ENCODE measurements at places on chromosomes 2 and 18.

- DNase-seq: no peak
Measured at GRCh38 chr2:191190861-191191552, 40.2 kb upstream of the STAT4 start.

- no peak for DNase-seq
Measured at GRCh38 chr2:100910111-100910510, 90.2 kb downstream of the NPAS2 start.

- DNase-seq: no peak
Measured at GRCh38 chr18:52869349-52869923, 529.4 kb downstream of the DCC start.

- no peak for DNase-seq
Measured at GRCh38 chr18:26971409-26971808, 105.9 kb upstream of the AQP4 start.

DNA sequence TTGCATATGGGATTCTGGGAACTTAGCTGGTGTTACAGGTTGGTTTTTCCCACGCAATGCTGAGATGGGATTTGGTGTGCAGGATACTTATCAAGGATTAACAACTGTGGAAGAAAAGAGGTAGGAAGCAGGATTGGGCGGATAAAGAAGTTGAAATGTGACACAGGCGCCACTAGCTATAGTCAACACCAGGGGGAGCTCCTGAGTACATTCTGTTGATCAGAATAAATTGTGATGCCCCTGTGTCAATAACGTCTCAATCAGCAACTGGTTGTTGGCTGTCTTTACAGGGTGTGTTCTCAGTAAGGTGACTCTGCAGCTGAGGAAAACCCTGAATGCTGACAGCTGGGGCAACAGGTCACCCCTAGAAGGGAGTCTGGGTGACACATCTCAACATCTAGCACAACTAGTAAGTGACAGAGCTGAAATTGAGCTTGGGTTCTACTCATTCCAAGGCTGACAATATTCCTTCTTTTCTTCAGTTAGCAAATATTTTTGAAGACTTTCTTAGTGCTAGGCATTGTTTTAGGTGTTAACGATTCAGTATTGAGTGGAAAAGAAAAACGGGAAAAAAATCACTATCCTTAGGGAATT is 143.0 kb downstream of the ARL6IP6 start:
- no peak for DNase-seq

DNA sequence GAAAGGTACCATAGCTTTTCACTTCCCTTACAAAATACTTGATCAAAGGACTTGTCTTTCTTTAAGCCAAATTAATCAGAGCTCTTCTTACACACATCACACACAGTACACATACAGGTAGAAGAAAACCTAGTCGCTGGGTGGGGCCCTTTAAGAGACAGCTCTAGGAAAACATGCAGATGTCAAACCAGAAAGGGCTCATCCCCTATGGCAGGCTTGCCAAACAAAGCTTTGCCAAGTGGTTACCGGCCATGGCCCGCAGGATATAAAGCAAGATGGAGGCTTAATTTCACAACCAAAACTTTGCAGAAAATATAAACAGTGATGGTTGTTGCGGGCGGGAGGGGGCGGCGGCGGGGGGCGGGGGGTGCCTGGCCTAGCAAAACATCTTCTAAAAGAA is 2156.0 kb upstream of the PIK3C3 start:
- no peak for DNase-seq

DNA sequence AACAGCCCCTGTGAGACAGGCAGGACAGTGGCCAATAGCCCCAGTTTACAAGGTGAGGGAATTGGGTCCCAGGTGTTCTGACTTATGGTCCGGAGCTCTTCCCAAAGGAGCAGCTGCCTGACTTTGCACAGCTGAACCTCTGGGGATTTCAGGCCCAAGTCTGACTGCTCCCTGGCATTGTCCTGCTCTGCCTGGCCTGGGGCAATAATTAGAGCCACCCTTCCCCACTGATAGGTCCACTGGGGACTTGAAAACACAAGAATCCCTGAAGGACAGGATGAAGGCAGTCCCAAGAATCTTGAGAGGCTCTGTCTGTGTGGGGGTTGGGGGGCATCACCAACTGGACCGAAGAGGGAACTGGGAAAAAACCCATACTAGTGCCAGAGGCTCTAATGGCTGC is 3.7 kb upstream of the FEV start:
- no peak for DNase-seq

DNA sequence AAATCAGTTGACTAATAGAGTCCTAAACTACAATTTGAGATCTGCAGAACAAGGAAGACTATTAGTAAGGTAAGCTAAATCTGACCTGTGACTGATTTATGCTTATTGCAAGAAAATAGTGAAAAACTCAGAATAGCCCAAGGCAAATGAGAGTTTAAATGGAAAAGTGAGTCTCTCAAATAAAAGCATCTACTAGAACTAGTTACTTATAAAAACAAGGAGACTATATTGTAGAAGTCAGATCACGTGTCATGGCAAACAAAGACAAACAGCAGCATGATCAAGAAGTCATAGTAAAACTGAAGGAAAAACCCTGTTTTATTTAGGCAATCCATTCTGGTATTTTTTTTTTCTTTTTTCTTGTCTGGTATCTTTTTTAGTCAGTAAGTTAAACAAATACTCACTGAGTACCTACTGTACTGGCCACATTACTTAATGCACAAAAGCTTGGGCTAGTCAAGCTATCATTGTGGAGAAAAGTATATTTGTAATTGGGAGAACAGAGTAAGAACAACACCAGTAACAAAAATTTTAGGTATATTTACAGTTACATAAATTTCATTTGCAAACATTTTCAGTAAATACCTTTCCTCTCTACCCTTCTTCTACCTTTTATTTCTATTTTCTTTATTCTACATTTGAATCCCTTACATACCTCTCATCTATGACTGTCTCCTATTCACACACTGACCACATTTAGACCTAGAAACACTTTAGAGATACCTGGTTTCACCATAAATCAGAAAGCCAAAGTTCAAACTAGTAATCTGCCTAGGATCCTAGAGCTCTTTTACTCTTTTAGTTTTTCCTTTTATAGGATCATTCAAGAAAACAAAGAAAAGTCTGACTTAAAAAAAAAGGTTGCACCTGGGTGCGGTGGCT is 23.7 kb downstream of the CCDC88A start:
- DNase-seq: no peak

DNA sequence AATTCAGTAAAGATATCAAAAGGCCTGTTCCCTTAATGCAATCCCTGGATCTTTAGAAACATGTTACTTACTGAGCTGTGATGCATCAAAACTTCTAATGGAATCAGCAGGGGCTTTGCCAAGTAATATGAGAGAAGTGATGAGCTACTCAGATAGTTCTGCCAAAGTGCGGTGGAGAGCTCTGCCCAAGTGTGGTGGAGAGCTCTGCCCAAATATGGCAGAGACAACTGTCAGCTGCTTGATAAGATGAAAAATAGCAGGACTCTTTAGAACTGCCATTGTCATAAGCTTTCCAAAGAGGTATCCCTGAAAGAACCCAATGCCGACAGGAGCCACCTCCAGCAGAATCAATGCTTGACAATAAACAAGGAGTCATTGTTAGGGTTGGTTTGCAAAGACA is 167.9 kb upstream of the SLC39A10 start:
- no peak for DNase-seq

GRCh38 chr18:24446453-24446852 is 14.0 kb upstream of the HRH4 start:
- no peak for DNase-seq

- DNase-seq: no peak
Measured at GRCh38 chr2:207231967-207232366, 66.2 kb upstream of the KLF7 start.

GRCh38 chr2:200713704-200714064 is 98.0 kb upstream of the BZW1 start:
- no peak for DNase-seq

- DNase-seq: no peak
Measured at GRCh38 chr2:109260886-109261700, 132.1 kb downstream of the SH3RF3 start.

DNA sequence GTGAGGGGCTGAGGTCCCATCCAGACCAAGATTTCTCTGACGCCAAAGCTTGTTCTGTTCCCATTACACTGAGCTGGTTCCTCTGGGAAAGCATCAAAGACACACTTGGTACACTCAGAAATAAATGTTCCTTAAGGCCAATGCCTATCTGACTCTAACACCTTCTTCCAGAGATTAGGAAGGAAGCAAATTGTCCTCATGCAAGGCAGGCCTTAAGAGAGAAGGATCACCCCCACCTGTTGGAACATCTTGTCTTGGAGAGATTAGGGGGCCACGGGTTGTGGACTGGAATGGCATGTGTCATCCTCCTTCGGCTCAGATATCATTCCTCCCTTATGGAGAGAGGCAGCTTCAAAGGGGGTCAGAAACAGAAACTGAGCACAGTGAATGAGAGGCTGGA is 100.2 kb downstream of the ANKRD44 start:
- DNase-seq: no peak

DNA sequence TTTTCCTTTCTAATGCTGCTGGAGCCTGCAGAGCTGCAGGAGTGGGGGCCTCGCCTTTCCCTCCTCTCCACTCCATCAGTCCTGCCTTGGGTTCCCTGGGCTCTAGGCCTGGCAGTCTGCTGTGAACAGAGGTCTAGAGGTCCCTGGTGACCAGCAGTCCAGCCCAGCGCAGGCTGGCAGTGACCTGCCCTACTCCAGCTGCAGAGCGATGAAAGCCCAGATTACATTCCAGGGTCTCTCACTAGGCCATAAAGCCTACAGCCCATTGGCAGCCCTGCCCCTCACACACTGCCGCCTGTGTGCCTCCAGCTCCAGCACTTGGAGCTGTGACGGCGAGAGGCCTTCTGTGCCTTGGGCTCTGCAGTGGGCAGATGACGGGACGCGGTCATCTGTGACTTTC is 14.8 kb upstream of the MAL start:
- DNase-seq: no peak

GRCh38 chr18:77069931-77070330 is 62.7 kb downstream of the MBP start:
- peak; percentile 52 for DNase-seq

- no peak for DNase-seq
Measured at GRCh38 chr18:5974696-5975095, 79.4 kb upstream of the TMEM200C start.

DNA sequence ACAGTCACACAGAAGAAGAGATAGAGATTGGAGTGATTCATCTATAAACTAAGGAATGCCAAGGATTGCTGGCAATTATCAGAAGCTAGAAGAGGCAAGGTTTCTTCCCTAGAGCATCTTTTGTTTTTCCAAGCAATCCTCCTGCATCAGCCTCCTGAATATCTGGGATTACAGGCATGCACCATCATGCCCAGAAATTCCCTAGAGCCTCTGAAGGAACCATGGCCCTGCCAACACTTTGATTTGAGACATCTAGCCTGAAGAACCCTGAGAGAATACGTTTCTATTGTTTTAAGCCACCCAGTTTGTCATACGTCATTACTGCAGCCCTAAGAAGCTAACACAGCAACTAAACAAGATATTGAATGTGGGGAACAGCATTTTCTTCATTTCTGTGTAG is 525.0 kb downstream of the ERBB4 start:
- DNase-seq: no peak

- no peak for DNase-seq
Measured at GRCh38 chr2:12589802-12590320, 126.9 kb upstream of the TRIB2 start.

DNA sequence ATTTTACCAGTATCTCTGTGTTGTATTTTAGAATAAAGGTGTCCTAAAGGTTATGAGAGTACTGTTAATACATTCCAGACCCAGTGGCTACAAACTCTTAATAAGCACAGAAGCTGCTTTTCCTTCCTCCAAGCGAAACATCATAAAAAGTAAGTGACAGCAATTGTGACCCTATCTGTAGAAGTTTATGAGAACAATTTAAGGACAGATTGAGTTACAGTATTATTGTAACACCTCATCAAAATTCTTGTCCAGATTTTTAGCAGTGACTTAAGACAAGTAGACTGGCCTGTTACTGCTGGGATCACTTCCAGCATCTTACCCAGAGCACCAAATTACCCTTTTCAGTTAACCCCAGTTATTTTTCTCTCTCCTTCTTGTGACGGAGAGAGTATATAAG is 154.6 kb downstream of the ERBB4 start:
- DNase-seq: no peak
